Activated T-helper 1 cell treated with anti-CD3 and anti-CD28 coated beads, Interleukin-2, amount 50 U/mL, for 16 hours (primary cell): ENCODE measurements at places on chromosomes 1 and 21.

GRCh38 chr1:204227351-204227750 is 13.6 kb upstream of the GOLT1A start:
- DNase-seq = no peak

- DNase-seq = no peak
These were observed 34.8 kb downstream of the ANKRD13C start for GRCh38 chr1:70319750-70320149.

GRCh38 chr21:17981060-17981740 is 162.0 kb upstream of the C21orf91 start:
- DNase-seq = no peak

- DNase-seq = no peak
These were observed 143.4 kb downstream of the SYF2 start for GRCh38 chr1:25088946-25089345.

DNA sequence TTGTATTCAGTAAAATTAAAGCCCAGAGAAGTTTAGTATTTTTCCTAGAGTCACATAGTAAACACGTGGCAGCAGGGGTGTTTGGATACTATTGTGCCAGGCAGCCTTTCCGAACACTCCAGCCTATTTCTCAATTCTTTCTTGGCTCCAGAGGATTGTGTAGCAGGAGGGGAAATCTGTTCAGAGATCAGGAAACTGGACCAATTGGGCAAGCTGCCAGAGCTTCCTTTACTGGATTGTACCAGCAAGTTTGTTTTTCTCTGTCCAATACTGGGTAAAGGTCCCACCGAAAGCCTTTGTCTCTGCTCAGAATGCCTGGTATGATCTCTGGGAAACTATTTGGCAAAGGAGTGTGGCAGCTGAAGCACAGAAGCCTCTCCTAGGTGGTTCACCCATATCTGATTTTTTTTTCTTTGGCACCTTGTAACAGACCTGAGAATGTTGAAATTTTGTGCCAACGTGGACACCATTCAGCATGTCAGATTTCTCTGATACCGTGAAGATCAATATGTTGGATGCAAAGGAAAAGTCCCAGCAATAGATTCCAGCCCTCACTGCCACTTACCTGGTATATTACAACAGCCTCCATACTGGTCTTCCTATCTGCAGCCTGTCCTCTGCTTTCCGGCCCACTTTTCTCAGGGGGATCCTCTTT is 126.2 kb downstream of the FGGY start:
- DNase-seq = no peak

DNA sequence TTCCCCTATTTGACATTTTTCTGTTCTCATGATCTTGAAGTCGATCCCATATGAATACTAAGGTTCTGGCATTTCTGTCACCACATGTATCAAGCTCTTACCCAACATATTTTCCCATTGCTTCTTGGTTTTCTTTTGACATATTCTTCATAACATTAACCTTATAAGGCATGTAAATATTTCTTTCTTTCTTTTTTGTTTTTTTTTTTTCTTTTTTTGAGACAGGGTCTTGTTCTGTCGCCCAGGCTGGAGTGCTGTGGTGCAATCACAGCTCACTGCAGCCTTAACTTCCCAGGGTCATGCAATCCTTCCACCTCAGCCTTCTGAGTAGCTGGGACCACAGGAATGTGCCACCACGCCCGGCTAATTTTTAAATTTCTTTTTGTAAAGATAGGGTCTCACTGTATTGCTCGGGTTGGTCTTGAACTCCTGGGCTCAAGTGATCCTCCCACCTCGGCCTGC is 33.1 kb upstream of the ERRFI1 start:
- no peak for DNase-seq

DNA sequence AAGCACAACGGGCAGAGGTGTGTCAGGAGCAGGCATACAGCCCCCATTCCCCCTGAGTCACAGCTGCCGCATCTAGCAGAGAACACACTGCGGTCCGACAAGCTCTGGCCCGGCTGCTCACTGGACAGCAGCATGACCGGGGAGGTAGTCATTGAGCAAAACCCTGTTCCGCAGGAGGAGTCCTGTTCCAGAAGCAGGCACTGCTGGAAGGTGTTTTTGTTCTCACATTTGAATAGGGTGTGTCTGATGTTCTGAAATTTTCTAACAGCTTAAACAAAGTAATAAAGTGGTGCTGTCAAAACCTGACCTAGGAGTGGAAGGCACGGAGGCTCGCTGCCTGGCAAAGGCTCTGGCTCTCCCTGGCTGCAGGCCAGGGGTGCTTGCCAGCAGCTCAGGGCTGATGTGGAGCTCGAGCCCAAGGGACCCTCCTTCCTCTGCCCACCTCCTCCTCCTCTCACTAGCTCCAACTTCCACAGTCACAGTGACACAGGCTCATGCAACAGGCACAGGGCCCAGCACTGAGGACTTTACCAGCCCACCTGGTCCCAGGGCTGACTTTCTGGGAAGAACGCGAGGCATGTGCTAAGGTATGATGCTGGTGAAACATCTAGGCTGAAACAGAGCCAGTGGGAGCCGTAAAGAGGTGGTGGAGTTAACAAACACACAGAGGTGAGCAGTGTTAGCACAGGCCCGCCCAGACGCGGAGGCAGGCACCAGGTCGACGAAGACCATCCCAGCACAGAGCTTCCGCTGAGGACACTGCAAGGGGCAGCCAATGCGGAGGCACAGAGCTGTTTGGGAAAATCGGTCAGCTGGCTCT is 118.6 kb upstream of the IFFO2 start:
- DNase-seq = no peak

- no peak for DNase-seq
These were observed 6.5 kb downstream of the ENO1 start for GRCh38 chr1:8871965-8872399.

DNA sequence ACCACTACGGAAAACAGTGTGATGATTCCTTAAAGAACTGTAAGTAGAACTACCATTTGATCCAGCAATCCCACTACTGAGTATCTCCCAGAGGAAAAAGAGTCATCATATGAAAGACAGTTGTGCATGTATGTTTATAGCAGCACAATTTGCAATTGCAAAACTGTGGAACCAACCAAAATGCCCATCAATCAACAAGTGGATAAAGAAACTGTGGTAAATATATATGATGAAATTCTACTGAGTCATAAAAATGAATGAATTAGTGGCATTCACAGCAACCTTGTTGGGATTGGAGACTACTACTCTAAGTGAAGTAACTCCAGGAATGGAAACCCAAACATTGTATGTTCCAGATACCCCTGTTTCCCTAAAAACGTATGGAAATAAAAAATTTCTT is 337.0 kb upstream of the PTBP2 start:
- DNase-seq = no peak

- no peak for DNase-seq
These were observed 13.2 kb downstream of the DISC1 start for GRCh38 chr1:231639819-231640218.

- DNase-seq = no peak
These were observed 10.7 kb upstream of the MAST2 start for GRCh38 chr1:45792744-45793143.

GRCh38 chr21:27300770-27301169 is 333.9 kb upstream of the ADAMTS5 start:
- no peak for DNase-seq

GRCh38 chr1:24289937-24290595 is 29.1 kb upstream of the GRHL3 start:
- DNase-seq = no peak

DNA sequence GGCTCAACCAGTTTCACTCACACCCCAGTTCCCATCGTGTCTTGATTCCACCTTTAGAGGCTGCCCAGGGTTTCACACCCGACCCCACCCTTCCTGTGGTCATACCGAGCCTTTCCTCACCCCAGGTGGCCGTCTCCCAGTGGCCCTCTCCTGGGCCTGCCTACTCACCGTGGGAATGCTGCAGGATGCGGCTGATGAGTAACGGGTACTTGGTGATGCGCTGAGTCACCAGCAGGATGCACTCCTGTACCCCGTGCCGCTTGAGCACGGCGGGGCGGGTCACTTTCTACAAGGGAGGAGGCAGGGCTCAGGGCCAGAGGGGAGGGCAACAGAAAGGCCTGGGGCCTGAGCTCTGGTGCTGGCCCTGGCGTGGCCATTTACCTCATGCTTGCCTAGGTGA is 16.4 kb downstream of the ARHGEF2 start:
- no peak for DNase-seq

- no peak for DNase-seq
These were observed 9.4 kb upstream of the GPR161 start for GRCh38 chr1:168146160-168146539.

DNA sequence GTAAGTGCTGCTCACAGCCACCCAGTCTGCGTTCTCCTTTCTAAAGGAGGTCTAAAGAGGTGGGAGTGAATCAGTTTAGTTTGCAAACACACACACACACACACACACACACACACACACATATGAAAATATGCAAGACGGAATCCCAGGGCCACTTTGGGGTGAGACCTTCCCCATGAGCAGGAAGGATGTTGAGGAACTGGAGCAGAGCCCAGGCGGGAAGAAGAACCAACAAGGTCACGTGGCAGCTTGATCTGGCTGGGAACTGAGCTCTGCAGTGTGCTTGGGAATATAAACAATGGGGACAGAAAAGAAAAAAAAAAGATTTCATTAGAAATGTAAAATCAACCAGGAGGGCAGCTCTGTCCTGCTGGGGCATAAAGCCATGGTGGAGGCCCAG is 32.6 kb downstream of the OR2G3 start:
- DNase-seq = no peak

DNA sequence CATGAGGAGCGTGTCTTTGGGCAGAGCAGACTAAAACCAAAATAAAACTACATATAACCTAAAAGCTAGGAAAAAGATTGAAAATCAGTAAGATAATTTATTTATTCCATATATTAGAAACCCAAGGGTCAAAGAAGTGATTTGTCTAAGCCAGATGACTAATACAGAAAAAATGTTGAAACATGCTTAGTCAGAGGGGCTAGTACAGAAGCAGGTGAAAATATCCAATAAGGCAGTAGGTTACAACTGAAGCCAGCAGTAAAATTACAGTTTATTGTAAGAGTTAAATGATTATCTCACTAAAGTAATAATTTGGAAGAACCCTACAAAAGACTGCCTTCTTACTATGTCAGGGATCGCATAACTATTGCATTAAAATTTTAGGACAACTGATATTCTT is 1190.9 kb upstream of the PRMT6 start:
- DNase-seq = no peak

DNA sequence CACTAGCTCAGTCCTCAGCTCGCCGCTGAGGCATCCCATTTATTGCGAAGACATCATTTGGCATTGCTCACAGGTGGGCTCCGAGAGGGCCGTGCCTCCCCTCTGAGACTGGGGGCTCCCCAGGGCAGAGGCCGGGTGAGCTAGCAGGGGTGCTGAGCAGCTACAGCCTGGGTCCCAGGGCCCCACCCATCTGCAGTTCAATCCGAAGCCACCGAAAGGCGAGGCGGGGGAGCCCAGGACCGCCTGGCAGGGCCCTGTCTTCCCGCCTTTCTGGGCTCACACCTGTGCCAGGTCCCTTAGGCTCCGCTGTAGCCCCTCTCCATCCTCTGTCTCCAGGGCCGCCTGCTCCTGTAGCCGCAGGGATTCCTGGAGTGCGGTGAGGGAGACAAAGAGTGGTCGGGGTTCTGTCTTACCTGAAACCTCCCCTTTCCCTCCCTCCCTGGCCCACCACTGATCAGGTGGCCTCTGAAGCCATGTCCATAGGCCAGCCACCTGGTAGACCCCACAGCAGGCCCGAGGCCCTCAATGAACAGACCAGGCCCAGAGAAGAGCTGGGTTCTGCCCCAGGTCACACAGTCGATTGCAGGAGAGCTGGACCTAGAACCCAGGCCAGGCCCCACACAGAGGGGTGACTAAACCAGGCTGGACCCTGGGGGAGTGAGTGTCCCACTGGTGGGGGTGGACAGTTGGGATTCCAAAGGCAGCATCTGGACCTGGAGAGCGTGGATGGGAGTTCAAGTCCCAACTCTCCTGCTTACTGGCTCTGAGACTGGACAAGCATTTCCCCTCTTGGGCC is 18.1 kb upstream of the NBPF1 start:
- DNase-seq = no peak

- no peak for DNase-seq
These were observed 384.0 kb downstream of the RRAGC start for GRCh38 chr1:38475624-38476005.

- no peak for DNase-seq
These were observed 659.0 kb downstream of the PTPRC start for GRCh38 chr1:199297887-199298286.

DNA sequence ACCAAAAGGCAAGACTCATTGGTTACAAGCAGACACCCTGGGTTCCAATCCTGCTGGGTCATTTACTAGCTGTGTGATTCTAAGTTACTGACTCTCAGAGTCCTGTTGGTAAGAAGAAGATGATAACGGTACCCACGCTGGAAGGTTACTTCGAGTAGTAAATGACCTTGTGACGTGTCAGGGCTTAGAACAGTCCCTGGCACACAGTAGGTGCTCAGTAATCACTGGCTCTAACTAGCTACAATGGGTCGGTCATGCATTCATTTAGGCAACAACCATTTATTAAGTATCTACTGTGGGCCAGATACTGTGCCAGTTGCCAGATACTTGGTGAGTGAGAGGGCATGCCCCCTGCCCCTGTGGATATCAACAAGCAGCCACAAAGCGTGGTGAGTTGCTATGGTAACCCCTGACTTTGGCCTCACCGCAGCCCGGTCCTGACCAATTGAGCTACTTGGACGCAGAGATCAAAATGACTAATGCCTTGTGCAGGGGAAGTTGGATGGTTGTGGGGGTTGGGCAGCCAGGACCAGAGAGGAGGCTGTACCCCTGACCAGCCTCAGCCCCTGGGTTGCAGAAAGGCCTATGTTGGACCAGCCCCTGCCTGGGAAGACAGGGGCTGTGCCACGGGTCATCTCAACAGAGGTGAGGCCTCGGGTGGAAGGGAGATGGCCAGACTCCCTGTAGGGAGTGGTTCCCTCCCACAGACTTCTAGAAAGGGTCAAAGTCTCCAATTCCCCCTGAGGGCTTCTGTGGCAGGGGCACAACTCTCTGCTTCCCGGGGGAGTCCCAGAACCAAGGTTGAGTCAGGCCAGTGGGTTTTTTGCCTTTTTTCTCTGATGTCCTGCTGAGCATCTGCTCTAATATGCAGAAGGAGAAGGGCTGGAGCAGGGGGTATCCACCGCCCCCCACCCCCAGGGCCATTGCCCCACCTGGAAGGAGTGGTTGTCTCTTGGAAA is 16.0 kb downstream of the DHRS3 start:
- no peak for DNase-seq

DNA sequence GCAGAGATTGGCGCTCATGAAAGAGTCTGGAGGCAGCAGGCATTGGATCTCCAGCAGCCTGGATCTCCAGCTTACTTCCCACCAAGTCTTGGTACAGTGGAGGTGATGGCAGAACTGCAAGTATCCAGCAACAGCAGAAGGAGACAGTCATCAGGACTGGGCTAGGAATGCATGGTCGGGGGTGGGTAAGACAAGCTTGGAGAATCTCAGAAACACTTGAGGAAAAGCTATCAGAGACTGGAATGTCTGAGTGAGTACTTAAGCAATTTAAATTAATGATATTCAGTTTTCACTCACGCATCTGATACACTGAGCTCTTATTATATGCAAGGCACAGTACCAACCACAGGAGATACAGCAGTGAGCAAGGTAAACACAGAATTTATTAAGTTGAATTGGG is 9.8 kb downstream of the TMEM35B start:
- DNase-seq = no peak

GRCh38 chr1:26399034-26399433 is 11.6 kb upstream of the LIN28A start:
- DNase-seq = no peak

- DNase-seq = no peak
These were observed 5.8 kb downstream of the MAPKAPK2 start for GRCh38 chr1:206690516-206690915.
